ENCODE measurements at places on chromosomes 1 and 21.

DNA sequence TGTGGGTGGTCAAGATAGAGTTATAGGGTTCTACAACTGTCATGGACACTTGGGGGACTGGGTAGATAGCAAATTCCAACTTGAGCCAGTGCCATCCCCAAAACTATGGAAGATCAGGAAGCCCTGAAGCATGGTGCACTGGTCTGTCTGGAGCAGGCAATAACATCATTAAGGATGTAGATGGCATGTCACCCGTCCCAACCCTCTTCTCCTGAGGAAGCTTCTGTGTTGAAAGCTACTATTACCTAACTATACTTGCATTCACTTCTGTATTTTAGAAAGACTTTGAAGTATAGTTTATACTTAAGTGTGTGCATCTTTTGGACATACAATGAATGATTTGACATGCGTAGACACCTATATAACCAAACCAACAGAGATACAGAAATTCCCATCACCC is 32.9 kb downstream of the RABIF start:
- no peak for DNase-seq

DNA sequence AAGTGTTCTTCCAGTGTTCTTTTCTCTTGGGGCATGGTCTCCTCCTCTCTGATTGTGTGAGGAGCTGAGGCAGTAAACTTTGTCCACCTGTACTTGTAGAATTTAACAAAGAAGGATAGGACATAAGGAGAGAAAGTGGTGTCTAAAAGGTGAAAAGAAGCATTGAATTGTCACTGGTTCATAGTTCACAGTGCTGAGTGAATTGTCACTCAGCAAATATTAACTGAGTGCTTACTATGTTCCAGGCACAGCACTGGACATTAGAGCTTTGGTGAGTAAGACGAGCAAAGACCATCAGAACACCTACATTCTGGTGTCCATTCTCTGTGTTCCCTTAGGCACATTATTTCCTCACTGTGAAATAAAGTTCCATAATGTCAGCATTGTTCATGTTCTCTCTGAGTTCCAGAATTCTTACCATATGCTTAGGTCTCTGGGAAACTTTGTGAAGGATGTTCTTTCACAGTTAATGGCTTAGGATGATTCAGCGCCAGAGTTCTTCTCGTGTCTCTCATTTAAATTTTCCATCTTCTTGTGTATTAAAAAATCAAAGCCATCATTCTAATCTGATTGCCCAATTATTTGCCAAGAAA is 156.8 kb upstream of the HOOK1 start:
- DNase-seq, result no peak

GRCh38 chr1:198175423-198176170 is 18.8 kb downstream of the NEK7 start:
- peak; percentile 55 for DNase-seq

DNA sequence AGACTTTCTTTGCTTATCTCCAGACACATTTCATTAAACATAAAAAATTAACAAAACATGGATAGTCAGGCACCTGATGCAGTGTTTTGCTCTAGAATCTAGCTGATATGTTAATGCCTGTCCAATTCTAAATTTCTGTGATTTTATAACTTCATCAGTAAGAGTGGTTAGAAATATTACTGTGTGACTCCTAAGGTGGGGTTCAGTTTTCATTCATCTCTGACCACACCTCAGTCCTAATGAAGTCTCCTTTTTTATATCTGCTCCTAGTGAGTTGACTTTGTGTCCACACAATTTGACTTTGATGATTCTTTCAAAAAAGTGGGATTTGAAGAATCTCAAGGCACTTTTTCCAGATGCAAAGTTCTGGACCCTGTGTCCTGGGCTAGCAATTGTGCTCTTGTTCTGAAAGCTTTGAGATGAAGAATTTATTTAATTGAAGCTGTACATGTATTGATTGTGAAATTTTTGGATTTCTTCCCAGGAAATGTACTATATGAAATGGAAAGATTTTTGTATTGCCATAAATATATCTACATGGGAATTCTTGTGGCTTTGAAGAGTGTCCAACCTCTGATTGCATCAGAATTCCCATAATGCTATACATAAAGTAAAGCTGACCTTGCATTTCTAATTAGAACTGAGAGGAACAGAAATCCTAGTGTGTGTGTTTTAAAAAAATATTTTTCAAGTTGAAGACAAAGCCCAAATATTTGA is 111.2 kb downstream of the GIPC2 start:
- DNase-seq, result peak; percentile 74

- DNase-seq, result no peak
These were observed 9.2 kb downstream of the TNFRSF18 start for GRCh38 chr1:1197188-1197500.

DNA sequence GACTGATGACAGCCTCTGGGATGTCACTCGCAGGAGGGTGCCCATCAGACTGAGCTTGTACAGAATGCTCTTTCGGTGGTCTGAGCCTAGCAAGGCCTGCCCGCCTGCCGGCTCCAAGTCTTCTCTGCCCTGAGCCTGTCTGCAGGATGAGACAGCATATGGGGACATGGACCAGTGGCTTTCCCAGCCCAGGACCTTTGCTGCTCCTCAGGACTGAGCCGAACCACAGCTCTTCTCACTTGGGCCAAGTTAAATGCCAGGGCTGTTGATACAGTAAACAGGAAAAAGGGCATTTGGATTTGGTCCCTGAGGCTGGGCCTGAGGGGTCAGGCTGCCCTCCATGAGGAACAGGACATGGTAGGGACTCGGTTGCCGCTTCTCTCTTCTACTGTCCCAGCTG is 64.3 kb upstream of the EPS8L3 start:
- no peak for DNase-seq

GRCh38 chr21:23215261-23215660 is 2217.1 kb downstream of the NCAM2 start:
- no peak for DNase-seq

DNA sequence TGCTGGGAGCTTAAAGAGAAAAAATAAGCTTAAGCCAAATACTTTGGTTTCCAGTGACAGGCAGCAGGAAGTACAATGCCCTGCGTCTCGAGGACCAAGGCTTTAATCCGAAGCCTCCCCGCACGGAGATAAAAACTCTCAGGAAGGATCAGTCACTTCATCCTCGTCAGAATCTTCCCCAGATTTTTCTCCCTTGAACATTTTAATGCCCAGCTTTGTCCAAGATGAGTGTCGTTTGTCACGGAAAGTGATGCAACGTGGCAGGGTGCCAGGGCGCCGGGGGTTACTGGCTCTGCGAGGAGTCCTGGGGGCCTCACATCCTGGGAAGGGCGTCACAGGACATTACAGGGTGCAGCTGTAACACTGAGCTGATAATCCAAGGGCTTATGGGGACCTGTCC is 25.2 kb upstream of the PCBP3 start:
- peak; percentile 5 for DNase-seq

DNA sequence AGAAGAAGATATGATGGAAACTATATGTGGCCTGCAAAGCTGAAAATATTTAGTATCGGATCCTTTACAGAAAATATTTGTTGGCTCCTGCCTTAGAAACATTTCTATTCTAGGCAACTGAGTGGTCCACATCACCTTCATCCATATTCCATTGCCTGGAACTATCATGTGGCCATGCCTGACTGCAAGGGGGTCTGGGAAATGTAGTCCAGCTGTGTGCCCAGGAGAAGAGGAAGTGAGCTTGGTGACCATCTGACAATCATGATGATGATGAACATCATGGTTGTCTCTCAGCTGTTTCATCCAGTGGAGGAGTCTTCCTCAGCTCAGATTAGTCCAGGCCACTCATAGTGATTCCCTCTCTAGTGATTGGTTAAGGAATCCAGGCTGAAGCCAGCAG is 61.8 kb upstream of the IFNLR1 start:
- no peak for DNase-seq

DNA sequence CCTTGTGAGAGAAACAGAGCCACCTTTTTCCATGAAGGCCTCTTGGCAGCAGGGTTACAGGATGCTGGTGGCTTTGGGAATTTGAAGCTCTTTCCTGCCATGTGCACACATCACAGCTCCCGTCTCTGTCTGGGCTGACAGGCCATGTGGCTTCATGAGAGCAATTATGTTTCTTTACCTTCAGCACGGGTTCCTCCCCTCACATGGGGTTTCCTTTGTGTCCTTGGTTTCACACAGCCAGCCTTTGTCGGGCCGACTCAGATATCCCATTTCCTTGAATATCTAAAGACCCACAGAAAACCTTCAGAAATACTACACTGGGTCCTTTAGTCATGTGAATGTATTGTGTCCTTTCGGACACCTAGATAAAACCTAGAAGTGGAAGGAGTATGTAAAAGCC is 7.1 kb downstream of the CLIC6 start:
- DNase-seq, result no peak

GRCh38 chr1:78114034-78114956 is 68.5 kb downstream of the GIPC2 start:
- DNase-seq, result peak; percentile 88

GRCh38 chr1:27145934-27146354 is 9.0 kb downstream of the SLC9A1 start:
- DNase-seq, result peak; percentile 82

DNA sequence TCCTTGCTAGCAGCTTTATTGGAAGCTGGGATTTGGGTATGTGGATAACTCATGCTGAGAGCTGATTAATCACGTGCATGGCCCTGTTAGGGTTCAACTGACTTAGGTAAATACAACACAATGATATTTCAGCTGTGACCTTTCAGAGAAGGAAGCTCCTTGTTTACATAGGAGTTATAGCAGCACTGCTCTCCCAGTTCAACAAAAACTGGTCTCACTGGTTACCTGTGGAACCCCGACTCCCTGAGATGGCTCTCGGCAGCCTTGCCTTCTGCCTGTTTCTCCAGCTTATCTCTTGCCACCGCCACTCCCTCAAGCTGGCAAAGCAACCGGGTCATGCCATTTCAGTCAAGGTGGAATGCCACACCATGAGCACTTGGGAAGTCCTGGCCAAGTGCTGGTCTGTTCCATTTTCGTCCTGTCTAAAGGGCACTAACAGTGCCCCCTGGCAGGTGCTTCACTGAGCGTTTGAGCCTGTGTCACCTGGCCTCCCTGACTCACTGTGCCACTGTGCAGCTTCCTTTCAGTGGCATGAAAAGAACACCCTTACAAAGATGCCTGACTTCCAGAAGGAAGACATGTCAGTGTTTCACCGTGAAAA is 31.6 kb downstream of the DOP1B start:
- DNase-seq, result no peak

- DNase-seq, result no peak
These were observed 20.0 kb downstream of the SERTAD4 start for GRCh38 chr1:210252621-210253051.

GRCh38 chr1:52603630-52604029 is 1.5 kb downstream of the GPX7 start:
- no peak for DNase-seq

DNA sequence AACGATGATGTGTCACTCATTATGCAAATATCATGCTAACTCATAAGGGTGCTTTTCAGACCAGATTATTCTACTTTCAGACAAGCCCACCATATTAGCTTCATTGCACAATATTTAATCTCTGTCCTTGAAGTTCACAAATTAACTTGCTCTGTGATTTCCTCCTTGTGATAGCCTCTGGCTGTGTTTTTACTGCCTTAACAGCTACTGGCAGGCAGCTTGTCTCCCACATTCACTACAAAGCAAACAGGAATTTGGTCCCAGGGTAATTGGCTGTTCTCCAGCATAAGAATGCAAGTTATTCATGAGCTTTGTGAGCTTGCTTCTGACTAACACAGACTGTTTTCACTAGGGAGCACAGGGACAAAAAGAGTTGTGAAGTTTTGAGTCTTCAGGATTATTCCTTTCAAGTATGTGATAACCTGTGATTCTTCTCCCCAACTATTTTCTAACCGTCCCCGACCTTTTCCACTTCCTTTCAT is 87.9 kb upstream of the HMCN1 start:
- DNase-seq, result peak; percentile 98

- DNase-seq, result peak; percentile 54
These were observed 236.2 kb upstream of the NRIP1 start for GRCh38 chr21:15301014-15301413.

DNA sequence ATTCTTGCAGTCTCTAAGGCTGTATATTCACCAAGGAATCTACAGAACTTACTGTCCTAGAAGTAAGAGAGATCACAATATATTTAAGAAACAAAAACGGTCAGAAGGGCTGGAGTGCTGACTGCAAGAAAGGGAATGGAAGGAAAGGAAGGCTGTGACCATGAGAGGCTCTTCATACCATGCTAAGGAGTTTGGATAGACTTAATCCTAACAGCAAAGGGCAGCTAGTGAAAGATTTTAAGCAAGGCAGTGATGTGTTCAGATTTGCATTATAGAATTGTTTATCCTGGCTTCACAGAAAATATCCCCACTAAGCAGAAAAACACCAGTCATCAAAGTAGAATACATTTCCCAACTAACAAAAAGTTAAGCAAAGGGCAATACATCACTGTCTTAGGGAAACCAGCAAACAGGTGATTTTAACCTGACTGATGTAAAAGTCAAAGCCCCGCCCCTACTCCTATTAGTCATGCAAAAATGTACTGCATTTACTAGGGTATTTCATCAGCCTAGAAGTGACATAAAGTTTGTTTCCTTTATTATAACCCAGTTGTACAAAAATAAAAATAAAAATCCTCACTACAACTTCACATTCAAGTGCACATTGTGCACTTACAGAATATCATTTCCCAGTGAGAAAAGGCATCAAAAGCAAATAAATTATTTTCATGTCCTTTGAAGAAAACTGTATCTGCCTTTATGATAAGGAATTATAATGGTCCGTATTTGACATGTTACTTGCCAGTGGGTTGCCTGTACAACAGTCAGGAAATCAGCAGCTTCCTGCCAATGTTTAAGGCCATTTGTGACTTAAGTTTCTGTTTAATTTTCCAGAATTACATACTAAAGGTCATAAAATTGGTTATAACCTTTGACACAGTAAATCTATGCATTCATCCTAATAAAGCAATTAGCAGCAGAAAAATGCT is 17.2 kb downstream of the JAK1 start:
- no peak for DNase-seq

GRCh38 chr1:2502661-2503553 is 23.5 kb downstream of the PANK4 start:
- DNase-seq, result no peak

DNA sequence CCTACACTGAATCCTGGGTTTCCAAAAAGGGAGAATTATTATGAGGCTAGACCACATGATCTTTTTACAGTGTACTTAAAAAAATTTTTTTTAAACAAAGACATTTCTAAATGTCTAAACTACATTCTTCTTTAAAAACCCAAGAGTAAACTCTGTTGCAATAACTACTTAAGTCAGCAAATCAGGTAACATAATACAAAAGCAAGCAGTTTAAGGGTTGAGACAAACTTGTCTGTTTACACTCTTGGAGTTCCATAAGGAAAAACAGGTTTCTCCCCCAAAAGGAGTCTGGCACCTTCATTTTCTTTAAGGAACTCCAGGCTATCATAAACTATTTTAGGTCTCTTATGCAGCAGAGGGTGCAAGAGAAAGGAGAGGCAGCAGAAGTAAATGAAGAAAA is 12.5 kb upstream of the ANKRD45 start:
- no peak for DNase-seq

DNA sequence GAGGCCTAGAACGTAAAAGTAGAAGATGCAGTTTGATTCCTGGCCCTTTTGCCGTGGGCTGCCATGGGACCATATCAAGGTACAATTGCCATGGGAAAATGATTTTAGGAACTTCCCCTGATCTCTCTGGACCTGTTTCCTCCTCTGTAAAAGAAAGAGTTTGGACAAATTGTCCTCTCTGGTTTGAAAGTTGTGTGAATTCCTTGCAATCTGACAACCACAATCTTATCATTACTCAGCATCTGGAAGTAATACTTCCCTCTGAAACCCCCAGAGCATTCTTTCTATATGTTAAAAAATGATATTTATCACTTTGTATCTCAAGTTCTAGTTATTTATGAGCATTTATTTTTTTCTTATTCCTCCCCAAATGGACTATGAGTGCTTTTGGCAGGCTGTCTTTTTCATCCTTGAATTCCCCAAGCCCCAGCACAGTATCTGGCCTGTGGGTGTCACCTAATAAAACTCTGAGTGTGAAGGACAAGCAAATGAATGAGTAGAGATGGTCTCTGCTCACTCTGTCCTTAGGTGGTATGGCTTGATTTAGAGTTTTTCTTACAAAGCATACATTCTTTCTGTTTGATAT is 181.1 kb downstream of the DYRK1A start:
- no peak for DNase-seq
